CD4-positive, alpha-beta memory T cell (primary cell): ENCODE measurements at places on chromosomes 7 and 10.
A peak's percentile ranks its signal among the peaks of the same experiment; 100 is the strongest.

- no peak for DNase-seq
Observed at GRCh38 chr7:98084631-98085030, 22.0 kb upstream of the LMTK2 start.

GRCh38 chr10:131815266-131816156, 85.3 kb upstream of the PPP2R2D start:
- DNase-seq: no peak

- DNase-seq: no peak
Observed at GRCh38 chr10:23918090-23918723, 290.7 kb upstream of the KIAA1217 start.

DNA sequence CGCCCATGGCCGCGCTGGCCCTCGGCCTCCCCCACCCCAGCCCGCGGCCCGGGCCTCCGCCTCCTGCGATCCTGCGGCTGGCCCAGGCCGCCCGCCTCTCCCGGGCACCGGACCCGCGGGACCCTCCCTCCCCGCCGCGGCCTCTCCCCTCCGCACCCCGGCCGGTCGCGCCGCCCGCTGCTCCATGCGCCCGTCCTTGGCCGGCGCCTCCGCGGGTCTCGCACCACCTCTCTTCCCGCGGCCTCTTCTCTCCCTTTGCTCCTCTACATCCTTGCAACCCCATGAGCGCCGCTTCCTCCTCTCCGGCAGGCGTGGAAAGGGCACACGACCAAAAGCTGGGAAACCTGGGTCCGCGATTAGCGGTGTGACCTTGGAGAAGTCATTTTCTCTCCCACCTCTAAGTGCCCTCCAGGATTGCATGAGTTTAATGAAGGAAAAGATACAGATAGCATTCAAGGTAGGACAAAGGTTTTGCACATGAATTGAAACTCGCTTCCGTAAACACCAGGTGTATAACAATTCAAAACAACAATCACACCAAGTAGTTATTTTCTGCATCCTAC, 448 bp upstream of the SRPK2 start:
- DNase-seq: peak; percentile 27

GRCh38 chr7:38863601-38864291, 45.2 kb downstream of the VPS41 start:
- DNase-seq: no peak

DNA sequence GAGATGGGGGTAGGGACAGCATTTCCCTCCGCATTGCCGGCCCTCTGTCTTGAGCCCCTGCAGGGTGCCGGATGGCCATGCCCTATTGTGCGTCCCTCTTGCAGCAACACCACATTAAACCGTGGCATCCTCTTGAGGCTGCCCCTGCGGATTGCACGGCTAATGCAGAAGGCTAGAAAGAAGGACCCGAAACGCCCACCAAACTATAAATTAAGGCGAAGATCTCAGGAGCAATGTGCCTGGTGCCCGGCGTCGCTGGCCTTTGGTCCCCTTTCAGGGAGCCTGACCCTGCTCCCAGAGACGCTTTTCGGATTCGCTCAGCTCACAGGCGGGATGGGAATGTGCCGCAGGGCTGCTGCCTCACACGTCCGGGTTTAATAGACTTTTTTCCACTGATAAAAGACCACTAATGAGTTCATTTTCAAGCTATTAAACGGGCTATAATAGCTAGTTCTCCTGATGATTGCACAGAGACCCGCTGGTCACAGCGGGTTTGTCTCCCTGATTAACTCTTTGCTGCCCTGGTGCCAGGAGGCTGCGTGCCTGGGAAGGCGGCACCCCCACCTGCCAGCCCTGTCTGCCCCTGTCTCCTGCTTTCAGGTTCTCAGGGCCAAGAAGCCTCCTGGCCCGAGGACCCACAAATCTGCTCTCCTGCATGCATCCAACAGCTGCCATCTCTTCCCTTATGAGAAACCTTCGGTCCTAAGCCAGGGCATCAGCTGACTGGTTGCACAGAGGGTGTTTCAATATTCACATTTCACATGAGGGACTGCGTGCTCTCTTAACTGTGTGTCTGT, 128.3 kb downstream of the ADARB2 start:
- DNase-seq: no peak

DNA sequence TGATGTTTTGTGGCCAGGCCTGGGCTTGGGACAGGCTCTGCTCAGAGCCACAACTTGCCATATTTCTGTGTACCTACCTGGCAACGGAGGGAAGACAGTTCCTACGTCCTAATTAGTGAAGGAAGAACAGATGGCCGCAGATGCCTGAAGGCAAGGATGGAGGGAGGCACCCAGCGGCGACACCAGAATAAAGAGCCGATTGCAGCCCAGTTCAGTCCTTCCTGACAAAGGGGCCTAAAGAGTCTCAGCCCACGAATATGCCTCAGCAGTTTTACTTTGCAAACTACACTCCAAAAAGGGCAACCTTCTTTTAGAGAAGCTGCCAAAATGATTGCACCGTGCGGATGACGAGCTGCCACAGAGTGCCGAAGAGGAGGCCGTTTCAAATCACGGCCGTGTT, 585.8 kb downstream of the GLRX3 start:
- no peak for DNase-seq

DNA sequence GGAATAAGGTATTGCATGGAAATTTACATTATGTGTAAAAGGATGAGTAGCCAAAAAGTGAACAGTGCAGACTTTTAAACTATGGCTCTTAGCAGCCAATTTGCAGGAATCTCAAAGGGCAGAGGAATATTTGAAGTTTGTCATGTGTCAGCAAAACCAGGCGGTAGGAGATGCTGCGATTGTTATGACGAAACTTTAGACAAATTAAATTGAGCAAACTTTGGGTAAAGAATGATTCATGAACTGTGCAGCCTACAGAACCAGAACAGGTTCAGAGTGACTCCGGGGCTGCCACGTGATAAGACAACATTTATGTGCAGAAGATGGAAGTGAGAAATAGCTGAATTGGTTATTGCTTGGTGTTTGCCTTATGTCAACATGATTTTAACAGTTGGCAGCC, 39.2 kb upstream of the CCDC6 start:
- no peak for DNase-seq

DNA sequence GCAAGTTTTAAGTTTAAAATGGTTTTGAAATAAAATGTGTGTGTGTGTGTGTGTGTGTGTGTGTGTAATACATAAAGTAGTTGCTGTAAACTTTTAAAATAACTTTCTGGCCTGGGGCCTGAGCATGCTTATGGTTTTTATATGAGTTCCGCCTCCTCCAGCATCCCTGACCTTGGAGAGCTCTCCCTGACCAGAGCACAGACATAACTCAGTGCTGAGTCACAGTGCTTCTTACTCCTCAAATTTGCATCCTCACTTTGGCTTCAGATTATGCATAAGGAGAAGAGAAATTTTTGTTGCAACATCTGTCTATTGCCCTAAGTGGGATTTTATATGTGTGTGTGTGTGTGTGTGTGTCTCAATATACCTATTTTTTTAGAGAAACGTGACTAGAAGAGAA, 200.8 kb downstream of the ELMO1 start:
- DNase-seq: no peak
